Fibroblast of skin of back (primary cell): ENCODE measurements at places on chromosomes 7 and 10.
A peak's percentile ranks its signal among the peaks of the same experiment; 100 is the strongest.

GRCh38 chr10:133405272-133405671 lies 11.3 kb downstream of the MTG1 start:
- DNase-seq = no peak

DNA sequence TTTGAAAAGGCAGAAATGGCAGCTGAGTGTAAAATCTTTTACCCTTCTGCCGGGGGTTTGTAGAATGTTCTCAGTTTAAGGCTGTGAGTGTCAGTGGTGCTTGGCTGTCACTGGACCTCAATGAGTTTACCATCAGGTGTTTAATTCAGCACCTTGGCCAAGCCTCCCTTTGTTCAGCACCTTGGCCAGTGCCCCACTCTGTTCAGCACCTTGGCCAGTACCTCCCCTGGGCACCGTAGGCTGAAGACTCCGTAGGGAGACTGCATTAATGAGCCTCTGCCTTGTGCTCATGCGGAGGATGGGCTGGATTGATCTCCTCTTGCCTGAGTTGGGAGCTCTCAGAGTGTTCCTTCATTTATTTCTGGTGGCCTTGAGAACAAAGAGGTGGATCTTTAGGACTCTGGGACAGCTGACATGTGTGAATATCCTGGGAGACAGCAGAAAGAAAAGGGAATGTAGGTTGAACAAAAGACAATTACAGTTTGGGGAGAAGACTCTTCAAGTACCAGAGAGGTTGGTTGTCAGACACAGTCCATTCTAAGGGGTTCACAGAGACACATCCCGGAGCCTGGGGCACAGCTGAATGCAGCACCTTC lies 1.6 kb downstream of the FAM24A start:
- peak; percentile 50 for DNase-seq

- DNase-seq = no peak
These were observed 130.9 kb upstream of the ANKRD1 start for GRCh38 chr10:91051829-91052228.

- DNase-seq = peak; percentile 18
These were observed 55.7 kb downstream of the IKZF1 start for GRCh38 chr7:50359995-50360925.

DNA sequence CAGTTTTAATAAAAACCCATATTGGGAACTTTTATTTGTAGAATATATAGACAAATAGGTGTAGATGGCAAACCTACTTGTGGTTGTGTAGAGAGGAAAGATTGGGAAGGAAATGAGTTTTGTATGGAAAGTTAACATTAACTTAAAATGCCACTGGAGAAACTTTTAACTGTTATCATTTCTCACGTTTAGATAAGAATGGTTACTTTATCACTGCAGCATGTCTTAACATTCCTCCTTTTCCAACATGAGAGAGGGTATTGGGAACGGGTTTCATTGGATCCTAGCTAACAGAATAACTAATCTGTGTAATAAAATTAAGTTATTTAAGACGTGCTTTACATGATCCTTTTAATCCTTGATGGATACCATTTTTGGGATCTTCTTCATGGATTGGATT lies 1.8 kb downstream of the LUC7L2 start:
- no peak for DNase-seq

DNA sequence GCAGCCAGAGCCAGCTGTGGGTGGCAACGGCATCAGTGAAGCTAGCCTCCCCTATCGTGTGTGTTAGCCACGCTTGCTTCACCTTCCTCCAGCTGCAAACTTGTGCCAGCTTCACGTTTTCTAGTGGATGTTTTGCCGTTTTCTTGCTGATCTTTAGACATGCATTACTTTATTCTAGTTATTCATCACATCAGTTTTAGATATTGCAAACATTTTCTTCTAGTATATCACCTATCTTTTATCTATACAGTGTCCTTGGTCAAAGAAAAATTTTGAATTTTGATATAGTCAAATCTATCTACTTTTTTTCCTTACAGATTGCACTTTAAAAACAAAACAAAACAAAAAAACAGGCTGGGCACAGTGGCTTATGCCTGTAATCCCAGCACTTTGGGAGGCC lies 6.7 kb upstream of the PAPOLB start:
- DNase-seq = no peak

- no peak for DNase-seq
These were observed 271.7 kb downstream of the SNX10 start for GRCh38 chr7:26563406-26563805.

- DNase-seq = no peak
These were observed 259.8 kb upstream of the KLF14 start for GRCh38 chr7:130993671-130994365.
